ENCODE measurements at places on chromosomes 7 and 10. TPM values are rescaled to one million over a fixed set of nuclear protein-coding genes. Genes with fewer than 3 reads are reported as not detected.

- no peak for DNase-seq
Observed at GRCh38 chr10:113202011-113202410, 252.0 kb downstream of the TCF7L2 start.

DNA sequence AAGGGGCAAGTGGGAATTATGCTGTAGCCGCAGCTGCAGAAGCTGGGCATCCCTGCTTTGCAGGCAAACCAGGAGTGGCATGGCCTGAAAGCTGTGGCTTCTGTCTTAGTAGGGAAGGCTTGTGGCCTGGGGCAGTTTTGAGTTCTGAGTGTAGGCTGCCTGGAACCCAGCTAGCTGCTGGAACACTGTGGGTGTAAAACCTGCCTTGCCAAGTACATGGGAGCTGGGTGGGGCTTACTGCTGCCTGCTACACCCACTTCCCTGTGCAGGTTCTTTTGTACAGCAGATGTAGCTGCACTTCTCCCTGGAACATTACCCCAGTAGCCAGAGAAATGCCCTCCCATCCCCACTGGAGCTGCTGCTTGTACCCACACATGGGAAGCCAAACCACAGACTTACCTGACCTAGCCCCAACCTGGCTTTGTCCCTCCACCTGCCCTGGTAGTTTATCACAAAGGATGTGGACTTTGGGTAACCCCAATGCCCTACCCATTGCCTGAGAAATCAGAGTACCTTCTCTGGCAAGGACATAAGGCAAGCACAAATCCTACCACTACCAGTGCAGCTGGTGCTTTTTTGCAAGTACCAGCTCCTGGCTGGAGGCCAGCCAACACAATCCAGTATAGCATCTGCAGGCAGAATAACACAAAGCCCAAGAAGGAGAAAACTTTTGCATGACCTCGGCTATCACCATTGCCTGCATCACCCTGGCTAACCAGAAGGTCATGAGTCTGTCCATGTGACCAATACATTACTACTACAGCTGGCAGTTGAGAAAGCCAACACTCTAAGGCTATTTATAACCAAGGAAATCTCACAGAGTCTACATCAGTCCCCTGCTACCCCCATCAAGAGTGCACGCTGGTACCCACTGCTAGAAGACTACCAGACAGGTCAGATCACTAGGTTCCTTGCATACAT is 26.5 kb upstream of the PPP1R3A start:
- DNase-seq, result no peak

- DNase-seq, result peak; percentile 99
Observed at GRCh38 chr7:76296743-76297740, 5.4 kb upstream of the HSPB1 start.

- no peak for DNase-seq
Observed at GRCh38 chr10:72800000-72800740, 93.4 kb upstream of the OIT3 start.

DNA sequence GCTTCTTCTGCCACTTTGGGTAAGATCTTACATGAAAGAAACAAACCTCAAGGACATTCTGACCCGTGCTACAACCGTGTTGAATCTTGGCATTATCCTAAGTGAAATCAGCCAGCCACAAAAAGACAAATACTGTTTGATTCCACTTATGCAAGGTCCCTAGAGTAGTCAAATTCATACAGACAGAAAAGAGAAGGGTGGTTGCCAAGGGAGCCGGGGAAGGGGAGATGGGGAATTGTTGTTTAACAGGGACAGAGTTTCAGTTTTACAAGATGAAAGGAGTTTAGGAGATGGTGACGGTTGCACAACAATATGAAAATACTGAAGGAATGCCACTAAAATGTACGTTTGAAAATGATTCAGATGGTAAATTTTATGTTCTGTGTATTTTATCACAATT is 12.2 kb upstream of the CLEC2L start:
- no peak for DNase-seq

DNA sequence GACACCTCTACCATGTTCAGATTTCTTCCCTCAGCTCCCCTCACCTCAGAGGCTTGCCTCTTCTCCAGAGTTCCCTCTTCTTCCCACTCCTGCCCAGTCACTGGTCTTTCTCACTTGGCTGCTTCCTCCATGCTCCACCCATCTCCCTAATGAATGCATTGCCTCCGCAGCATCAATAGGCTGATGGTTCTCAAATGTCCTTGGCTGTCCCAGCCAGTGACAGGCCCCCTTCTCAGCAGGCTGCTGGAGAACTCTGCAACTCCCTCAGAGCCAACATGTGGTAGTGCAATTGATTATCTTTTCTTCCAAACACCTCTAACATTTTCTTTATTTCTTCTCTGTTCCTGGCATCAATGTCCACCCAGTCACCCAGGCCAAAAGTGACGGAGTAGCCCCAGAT is 218.2 kb downstream of the RELN start:
- no peak for DNase-seq

- no peak for DNase-seq
Observed at GRCh38 chr10:132972986-132973902, 30.9 kb upstream of the CFAP46 start.

DNA sequence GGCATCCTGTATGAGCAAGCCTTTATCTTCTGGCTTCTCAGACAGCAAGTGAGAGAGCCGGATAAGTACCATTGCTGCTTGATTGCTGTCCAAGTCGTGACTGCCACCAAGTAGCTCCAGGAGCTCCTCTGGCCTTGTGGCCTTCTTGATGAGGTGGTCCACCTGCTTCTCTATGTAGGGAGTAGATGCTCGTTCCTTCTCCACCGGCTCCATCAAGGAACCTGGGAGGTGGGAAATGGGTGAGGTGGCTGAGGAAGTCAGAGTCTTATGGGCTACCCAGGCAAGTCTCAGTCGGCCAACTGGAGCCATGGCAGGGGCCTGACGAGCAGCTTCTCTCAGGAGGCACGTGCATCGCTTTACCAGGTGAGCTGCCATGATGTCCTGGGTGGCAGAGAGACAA is 2.6 kb downstream of the TBRG4 start:
- no peak for DNase-seq

GRCh38 chr7:134690016-134690415 is 43.4 kb downstream of the BPGM start:
- DNase-seq, result no peak

DNA sequence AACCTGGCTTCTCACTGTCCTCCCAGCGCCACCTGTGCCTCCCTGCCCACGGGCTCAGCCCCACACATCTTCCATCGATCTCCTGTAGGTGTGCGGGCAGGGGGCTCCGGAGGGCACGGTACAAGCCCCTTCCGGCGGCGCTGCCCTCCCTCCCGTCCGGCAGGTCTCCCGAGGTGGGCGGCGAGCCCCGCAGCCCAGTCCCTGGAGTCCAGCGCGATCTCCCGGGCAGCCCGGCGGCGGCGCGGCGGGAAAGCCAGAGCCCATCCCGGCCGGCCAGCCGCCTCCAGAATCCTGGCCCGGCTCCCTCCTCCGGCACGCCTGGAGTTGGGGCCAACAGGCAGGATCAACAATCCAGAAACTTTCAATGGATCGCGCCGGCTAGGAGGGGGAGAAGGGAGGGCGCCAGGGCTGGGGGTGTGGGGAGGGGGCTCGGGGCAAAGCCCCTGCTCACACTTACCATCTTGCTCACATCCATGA is 100.1 kb downstream of the HIP1 start:
- DNase-seq, result no peak

DNA sequence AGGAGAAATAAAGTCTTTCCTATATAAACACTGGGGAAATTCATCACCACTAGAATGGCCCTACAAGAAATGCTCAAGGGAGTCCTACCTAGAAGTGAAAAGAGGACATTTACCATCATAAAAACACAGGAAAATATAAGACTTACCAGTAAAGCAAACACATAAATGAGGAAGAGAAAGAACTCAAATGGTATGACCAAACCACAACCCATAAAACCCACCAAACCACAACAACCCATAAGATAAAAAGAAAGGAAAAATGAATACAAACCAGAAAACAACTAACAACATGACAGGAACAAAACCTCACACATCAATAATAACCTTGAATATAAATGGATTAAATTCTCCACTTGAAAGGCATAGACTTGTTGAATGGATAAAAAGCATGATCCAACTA is 71.9 kb upstream of the DIP2C start:
- DNase-seq, result no peak

GRCh38 chr10:132806110-132806509 is 20.2 kb upstream of the NKX6-2 start:
- no peak for DNase-seq

GRCh38 chr10:68230268-68230667 is 1.6 kb downstream of the ATOH7 start:
- no peak for DNase-seq

GRCh38 chr10:87575851-87576250 is 71.2 kb downstream of the MINPP1 start:
- no peak for DNase-seq

- no peak for DNase-seq
Observed at GRCh38 chr10:108095932-108096925, 931.7 kb upstream of the SORCS1 start.

The NDUFB2 gene
- 217 TPM for total RNA-seq

The OR9A2 gene
- total RNA-seq, result not detected

The MICU1 gene
- total RNA-seq, result 29.4 TPM

The OR2F2 gene
- not detected for total RNA-seq

The SEMA3D gene
- 8.3 TPM for total RNA-seq

The UBE2H gene
- total RNA-seq, result 55.0 TPM

The POU6F2 gene
- total RNA-seq, result not detected

The BTBD16 gene
- 0.53 TPM for total RNA-seq

The RNF148 gene
- total RNA-seq, result not detected

The HTR5A gene
- not detected for total RNA-seq
